Mucosa of gallbladder (tissue), 1 donor: ENCODE measurements at places on chromosomes 11 and 22. TPM values are rescaled to one million over a fixed set of nuclear protein-coding genes. Genes with fewer than 3 reads are reported as not detected.

PNPLA5 gene
- not detected for total RNA-seq

PHLDA2 gene
- 38.7 TPM for total RNA-seq

C22orf31 gene
- total RNA-seq: not detected

HPS4 gene
- 28.3 TPM for total RNA-seq

NLRP6 gene
- total RNA-seq: 0.69 TPM

PRR14L gene
- 51.9 TPM for total RNA-seq

MRGPRF gene
- total RNA-seq: 43.8 TPM

APBB1 gene
- total RNA-seq: 45.1 TPM

PHF21B gene
- 0.63 TPM for total RNA-seq

OR5B12 gene
- total RNA-seq: not detected

HMGXB4 gene
- 15.8 TPM for total RNA-seq

BDNF gene
- total RNA-seq: 6.8 TPM

ANGPTL5 gene
- total RNA-seq: 0.09 TPM

GSC2 gene
- not detected for total RNA-seq

SAA2 gene
- total RNA-seq: 20.3 TPM

RPS13 gene
- 703 TPM for total RNA-seq

SLC1A2 gene
- 0.58 TPM for total RNA-seq

ARHGAP8 gene
- total RNA-seq: 46.7 TPM

MS4A6E gene
- not detected for total RNA-seq

DEPDC7 gene
- 10.4 TPM for total RNA-seq

CDCA5 gene
- total RNA-seq: 2.1 TPM

TRAPPC4 gene
- total RNA-seq: 82.6 TPM

CNTF gene
- 0.60 TPM for total RNA-seq

CRYBA4 gene
- not detected for total RNA-seq

TSPAN32 gene
- 1.1 TPM for total RNA-seq

SCN3B gene
- total RNA-seq: 0.75 TPM

TUBA8 gene
- 2.1 TPM for total RNA-seq

ZBTB16 gene
- total RNA-seq: 85.4 TPM
